ENCODE measurements at places on chromosomes 3 and 15. TPM values are rescaled to one million over a fixed set of nuclear protein-coding genes. Genes with fewer than 3 reads are reported as not detected.

PTX3 gene
- total RNA-seq, result 0.40 TPM

ETFA gene
- 86.1 TPM for total RNA-seq

CIB2 gene
- total RNA-seq, result 1.5 TPM

CYP8B1 gene
- not detected for total RNA-seq

CISH gene
- 400 TPM for total RNA-seq

DNA sequence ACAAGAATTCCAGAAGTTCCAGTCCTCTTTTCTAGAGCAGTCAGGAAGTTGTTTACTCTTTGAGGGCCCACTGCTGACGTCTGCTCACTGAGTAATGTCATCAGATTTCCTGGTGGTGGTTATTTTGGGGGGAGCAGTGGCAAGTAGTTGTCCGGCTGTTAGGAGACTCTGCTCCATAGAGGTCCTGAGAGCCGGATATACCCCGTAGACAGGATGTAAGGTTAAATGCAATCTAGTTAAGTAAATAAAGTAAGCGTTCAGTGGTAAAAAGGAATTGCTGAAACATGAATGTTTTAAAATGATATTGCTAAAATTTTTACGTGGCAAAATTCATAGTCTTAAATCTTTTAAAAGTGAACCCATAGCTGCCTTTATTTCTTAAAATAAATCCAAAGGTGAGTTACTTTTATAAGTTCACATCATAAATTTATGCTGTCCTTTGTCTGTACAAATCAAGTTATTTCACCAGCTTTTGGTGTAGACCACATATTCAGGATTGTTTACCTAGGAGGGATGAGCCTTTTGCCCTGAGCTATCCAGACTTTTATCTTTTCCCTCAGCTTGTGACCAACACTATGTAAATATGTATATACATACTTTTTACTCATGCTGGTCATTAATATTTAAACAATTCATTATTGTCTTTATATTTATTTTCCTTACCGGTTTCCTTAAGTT, 65.8 kb downstream of the PDE8A start:
- H3K4me3 ChIP-seq, result peak overlapping the region; percentile 41
- H3K4me1 ChIP-seq, result peaks cover 30% of the 10 kb centered on the region
- no peaks in the 10 kb centered on the region for H3K27me3 ChIP-seq
- peaks cover 9% of the 10 kb centered on the region for H3K36me3 ChIP-seq

- H3K4me3 ChIP-seq, result no peak overlapping the region
- peaks cover 19% of the 10 kb centered on the region for H3K4me1 ChIP-seq
- H3K27ac ChIP-seq, result no peak overlapping the region
- peaks cover 21% of the 10 kb centered on the region for H3K27me3 ChIP-seq
These were observed 8.4 kb upstream of the MYO1E start for GRCh38 chr15:59380902-59381610.

DNA sequence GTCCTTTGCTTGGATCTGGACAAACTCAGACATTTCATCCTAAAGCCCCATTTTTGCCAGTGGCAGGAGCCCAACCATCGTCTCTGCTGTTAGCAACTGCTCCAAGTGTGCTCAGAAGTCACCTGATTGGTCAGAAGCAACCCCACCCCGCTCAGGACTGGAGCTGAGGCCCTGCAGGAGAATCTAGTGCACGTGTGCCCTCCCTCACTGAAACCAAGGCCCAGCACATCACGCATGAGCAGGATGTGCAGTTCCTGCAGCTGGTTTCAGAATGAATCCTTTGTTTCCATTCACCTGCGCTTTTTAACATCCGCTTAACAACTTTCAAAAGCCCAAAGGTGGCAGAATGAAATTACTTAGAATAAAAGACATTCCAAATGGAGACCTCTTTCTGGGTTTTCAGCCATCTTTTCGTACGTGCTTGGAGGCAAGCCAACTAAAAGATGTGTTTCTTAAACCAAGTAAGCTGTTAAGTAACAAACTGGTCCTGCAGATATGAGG, 81.2 kb downstream of the SRGAP3 start:
- no peaks in the 10 kb centered on the region for H3K27me3 ChIP-seq
- H3K27ac ChIP-seq, result peak overlapping the region; percentile 71
- H3K4me3 ChIP-seq, result peak overlapping the region; percentile 51
- H3K4me1 ChIP-seq, result peaks cover 39% of the 10 kb centered on the region
- peak; percentile 61 for DNase-seq

- no peak for DNase-seq
- H3K27me3 ChIP-seq, result no peaks in the 10 kb centered on the region
- H3K27ac ChIP-seq, result no peak overlapping the region
- no peaks in the 10 kb centered on the region for H3K4me1 ChIP-seq
- no peaks in the 10 kb centered on the region for H3K36me3 ChIP-seq
These were observed 426.5 kb upstream of the CDIN1 start for GRCh38 chr15:36152936-36153335.

GRCh38 chr15:85752491-85752961, 42.2 kb downstream of the KLHL25 start:
- DNase-seq, result peak; percentile 17
- H3K27me3 ChIP-seq, result no peaks in the 10 kb centered on the region
- no peak overlapping the region for H3K4me3 ChIP-seq

DNA sequence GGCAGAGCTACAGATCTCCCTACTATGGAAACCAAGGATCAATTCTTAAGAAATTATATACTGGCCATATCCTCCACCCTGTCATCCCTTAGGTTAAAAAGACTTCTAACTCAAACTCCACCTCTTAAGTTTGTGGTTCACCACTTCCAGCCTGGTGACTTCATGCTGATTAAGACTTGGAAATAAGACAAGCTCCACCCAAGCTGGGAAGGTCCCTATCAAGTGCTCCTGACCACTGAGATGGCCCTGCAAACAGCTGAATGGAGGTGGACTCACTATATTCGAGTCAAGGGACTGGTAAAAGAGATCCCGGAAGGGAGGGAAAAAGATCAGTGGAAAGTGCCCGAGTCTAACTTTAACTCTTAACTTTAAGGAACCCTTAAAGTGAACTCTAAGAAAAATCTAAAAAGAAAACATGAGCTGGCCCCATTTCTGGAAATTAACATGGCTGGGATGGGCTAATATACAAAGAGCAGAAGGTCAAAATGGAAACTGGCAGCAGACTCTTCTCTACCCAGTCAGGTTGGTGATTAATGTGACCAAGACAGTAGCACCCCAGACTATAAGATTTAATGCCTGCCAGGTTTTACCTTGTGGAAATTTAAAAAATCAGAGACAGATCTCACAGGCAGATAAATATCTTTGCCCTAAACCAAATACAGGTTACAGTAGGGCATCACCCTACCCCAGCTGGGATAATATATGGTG, 43.9 kb downstream of the PPCDC start:
- peak overlapping the region; percentile 72 for H3K27ac ChIP-seq
- H3K4me3 ChIP-seq, result peak overlapping the region; percentile 42
- peaks cover 6% of the 10 kb centered on the region for H3K27me3 ChIP-seq
- peaks cover 30% of the 10 kb centered on the region for H3K36me3 ChIP-seq
- DNase-seq, result no peak
